ENCODE measurements at places on chromosomes 4 and X.

DNA sequence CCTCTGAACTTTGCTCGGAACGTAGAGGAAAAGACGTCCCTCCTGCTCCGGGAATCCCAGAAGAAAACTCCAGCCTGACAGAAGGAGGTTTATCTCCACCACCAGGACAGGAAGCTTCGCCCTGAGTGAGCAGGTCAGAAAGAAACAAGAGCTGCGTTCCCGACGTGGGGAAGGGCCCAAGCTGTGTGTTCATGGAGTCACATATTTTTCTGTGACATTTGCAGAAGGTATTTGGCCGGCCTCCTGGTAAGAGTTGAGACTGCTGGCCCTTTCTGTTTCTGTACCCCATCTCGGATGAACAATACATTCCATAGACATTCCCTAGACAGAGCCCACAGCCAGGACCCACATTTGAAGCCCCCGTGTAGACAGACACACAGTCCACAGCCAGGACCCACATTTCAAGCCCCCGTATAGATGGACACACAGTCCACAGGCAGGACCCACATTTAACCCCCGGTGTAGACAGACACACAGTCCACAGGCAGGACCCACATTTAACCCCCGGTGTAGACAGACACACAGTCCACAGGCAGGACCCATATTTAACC, 230.8 kb downstream of the SHOX start:
- no peak for DNase-seq

GRCh38 chrX:134933248-134933647, 57.5 kb upstream of the SMIM10 start:
- no peak for DNase-seq

- no peak for DNase-seq
These were observed 795.4 kb upstream of the MAGEB2 start for GRCh38 chrX:29419774-29420553.

GRCh38 chr4:67055319-67055718, 490.0 kb downstream of the CENPC start:
- no peak for DNase-seq

- DNase-seq, result no peak
These were observed 348.4 kb upstream of the FAT1 start for GRCh38 chr4:187071946-187072600.

GRCh38 chr4:52687696-52688095, 28.6 kb upstream of the USP46 start:
- no peak for DNase-seq

DNA sequence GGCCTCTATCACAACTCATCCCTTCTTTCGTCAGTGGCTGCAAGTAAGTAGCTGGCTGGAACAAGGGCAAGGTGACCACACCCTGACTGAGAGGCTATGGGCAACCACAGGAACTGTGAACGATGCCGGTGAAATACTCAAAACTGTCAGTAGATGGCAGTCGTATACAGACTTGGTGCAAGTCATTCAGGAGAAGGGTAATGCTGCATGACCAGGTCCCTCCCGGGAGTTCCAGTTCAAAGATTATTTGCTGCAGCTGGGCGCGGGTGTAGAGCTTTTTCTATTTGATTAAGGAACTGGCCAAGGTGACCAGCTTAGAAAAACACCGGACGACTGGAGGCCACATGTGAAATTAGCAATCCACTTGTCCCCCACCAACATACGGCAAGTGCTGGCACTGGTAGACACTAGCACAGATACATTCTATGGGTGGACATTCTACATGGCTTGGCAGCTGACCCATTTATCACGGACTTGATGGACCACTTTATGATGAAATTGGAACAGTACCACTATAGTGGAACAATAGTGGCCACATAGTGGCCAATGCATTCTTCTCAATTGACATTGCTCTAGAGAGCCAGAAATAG, 726.6 kb downstream of the TRAM1L1 start:
- no peak for DNase-seq

GRCh38 chr4:88291003-88291402, 6.6 kb upstream of the PPM1K start:
- no peak for DNase-seq

DNA sequence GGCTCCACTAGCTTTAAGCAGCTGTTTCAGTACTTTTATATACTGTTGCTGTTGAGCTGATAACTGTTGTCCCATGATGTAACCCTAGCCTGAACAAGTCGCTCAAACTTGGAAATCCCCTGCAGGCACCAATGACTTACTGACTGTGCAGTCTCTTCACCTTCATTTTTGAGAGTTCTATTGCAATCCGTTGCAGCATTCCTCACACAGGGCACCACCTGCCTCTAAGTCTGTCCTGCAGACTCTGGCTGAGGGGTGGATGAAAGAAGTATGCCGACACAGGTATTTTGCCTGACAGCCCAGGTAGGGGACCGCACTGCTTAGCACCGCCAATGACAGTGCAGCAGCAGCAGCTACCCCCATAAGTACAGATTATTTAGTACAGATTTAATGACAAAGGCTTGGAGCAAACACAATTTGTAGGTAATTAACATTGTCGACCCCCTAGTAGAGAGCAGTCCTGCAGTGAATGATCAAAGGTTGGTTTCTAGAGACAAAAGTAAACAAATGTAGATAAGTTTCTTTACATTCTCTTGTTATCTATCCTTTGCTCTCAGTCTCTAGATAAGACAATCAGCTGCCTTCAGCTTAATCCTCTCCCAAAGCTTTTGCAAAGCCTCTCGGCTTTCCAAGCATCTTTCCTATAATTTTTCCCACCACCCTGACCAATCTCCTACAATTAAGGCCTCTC, 205.0 kb downstream of the PABPC4L start:
- no peak for DNase-seq

DNA sequence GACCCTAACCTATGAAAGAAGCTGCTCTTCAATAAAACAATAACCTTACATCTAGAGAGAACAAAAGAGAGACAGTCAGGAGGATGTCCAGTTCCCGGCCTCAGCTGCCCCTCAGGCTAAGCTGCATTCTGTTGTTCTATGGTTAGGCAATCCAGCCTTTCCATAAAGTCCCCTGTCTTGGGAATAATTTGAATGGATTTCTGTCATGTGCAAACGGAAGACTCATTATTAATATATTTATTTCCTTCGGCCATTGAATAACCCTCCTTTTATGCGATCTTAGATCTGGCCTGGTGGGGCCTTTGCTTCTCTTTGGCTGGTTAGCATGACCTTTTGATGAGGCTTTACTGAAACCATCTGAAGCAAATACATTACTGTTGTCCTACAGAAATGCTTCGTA, 80.1 kb downstream of the ANKRD50 start:
- DNase-seq, result no peak

GRCh38 chr4:77994194-77994721, 62.9 kb upstream of the FRAS1 start:
- no peak for DNase-seq
